ENCODE measurements at places on chromosomes 11 and 22. TPM values are rescaled to one million over a fixed set of nuclear protein-coding genes. Genes with fewer than 3 reads are reported as not detected.

The IMMP1L gene
- total RNA-seq = 12.5 TPM

The NUCB2 gene
- 93.7 TPM for total RNA-seq

The SLN gene
- 0.52 TPM for total RNA-seq

The MPEG1 gene
- 1.8 TPM for total RNA-seq

The MRPL40 gene
- total RNA-seq = 26.4 TPM

The SERPING1 gene
- 16.7 TPM for total RNA-seq

The HBB gene
- total RNA-seq = 20.2 TPM

The HIC2 gene
- total RNA-seq = 2.1 TPM

The RCE1 gene
- 14.5 TPM for total RNA-seq

The HTR3A gene
- total RNA-seq = not detected

Measured in esophagus mucosa (tissue), 1 donor.